Inflammatory macrophage (primary cell): ENCODE measurements at places on chromosomes 7 and 10.
A peak's percentile ranks its signal among the peaks of the same experiment; 100 is the strongest.

GRCh38 chr7:41698726-41699125, 4.2 kb downstream of the INHBA start:
- no peak for DNase-seq

GRCh38 chr10:132915411-132915810, 27.0 kb downstream of the CFAP46 start:
- no peak for DNase-seq

- no peak for DNase-seq
Observed at GRCh38 chr10:17066807-17067206, 62.8 kb downstream of the CUBN start.

- no peak for DNase-seq
Observed at GRCh38 chr7:148436571-148436970, 154.0 kb upstream of the C7orf33 start.

DNA sequence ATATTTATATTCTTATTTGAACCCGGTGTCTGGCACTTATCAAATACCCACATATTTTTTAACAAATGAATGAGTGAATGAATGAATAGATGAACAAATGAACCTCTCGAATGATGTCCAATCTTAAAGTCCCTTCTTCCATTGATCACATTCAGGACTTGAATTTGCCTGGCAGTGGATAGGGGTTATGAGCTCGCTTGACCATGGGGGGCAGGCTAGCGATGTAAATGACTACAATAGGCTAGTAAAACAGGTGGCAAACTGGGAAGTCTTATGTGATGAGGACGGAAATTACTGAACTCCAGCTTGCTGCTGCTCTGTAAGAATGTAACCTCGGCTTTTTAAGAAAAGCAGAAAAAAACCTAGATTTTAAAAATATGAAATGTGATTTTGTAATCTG, 247.7 kb upstream of the DKK1 start:
- DNase-seq: no peak

- no peak for DNase-seq
Observed at GRCh38 chr7:113918946-113919345, at the start of gene PPP1R3A. PPP1R3A (minus strand) TSS chr7:113919009; CDS start chr7:113918996, 13 bp downstream.

DNA sequence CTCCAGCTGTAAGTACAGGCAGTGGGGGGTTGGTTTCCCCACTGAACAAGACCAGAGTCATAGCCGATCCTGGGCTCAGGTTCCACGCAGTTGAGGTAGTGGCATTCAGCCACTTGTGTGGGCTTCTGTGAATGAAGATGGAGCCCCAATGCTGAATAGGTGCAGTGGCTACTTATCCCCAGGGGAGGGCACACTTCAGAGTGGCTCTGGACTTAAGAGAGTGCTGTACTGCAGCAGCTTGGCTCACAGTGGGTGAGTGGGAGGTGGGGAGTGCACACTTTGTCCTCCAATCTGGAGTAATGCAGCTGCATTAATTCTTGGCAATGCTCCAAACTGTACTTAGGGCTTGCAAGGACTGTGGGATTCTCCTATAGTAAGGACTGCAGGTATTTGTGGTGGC, 81.9 kb downstream of the BUB3 start:
- DNase-seq: peak; percentile 21

- DNase-seq: no peak
Observed at GRCh38 chr7:32381024-32381601, 109.1 kb downstream of the LSM5 start.

DNA sequence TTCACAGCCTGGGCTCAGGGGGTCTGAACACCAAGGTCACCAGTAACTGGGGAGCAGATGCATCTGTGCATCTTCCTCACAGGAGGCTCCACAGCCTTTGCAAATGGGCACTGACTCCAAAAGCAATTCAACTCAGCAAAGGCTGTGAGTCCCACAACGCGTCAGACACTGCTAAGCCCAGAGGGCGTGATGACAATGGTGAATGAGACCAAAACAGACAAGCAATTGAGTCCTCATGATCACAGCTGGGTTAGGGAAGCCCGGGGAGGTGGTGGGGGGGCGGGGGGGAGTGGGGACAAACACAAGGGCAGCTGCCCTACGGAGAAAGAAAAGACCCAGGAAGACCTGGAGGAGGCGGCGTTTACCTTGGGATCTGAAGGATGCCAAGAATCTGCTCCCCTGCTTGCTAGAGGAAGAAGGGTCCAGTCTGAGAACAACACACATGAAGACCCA, 61.6 kb upstream of the RNF32 start:
- DNase-seq: no peak

- peak; percentile 66 for DNase-seq
Observed at GRCh38 chr7:31883761-31884164, 186.4 kb downstream of the PDE1C start.

- DNase-seq: no peak
Observed at GRCh38 chr10:72691470-72691862, 477 bp upstream of the MCU start.

GRCh38 chr7:2698581-2699288, 10.7 kb downstream of the AMZ1 start:
- DNase-seq: peak; percentile 28

DNA sequence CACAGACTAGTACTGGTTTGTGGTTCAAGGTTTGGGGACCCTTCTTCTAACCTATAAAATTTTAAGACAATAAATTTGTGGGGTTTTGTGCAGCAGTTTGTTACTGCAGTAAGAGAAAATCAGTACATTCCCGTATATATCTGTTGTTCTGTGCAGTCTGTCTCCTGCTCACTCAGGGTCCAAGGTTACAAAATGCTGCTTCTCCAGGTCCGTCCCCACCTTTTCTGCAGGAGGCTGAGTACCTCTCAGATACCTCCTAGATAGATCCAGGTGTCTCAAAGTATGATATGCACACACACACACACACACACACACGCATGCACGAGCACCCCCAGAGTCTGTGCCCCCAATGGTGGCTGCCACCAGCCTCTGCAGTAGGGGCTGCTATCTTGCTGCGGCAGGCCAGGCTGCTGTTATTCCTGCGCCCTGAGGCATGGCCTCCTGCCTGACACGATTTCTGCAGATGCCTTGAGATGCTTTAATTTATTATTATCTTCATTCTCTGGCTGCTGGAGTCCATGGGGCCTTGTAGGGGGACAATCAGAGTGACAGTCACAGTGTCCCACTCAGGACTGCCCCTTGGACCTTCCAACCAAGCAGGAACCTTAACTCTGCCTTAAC, 25.2 kb upstream of the ASL start:
- no peak for DNase-seq

DNA sequence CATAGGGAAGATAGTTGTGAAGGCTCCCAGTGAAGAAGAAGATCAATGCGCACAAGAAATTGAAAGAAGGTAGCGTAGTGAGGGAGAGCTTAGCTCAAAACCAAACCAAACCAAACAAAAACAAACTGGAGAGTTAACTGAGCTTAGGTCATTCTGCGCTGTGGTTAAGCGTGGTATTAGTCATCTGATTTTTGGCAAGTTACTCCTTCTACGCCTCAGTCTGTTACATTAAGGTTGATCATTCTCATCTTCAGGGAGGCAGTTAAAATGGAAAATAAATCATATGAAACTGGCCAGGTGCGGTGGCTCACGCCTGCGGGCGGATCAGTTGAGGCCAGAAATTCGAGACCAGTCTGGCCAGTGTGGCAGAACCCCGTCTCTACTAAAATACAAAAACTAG, 259.7 kb downstream of the EXOC4 start:
- DNase-seq: no peak

DNA sequence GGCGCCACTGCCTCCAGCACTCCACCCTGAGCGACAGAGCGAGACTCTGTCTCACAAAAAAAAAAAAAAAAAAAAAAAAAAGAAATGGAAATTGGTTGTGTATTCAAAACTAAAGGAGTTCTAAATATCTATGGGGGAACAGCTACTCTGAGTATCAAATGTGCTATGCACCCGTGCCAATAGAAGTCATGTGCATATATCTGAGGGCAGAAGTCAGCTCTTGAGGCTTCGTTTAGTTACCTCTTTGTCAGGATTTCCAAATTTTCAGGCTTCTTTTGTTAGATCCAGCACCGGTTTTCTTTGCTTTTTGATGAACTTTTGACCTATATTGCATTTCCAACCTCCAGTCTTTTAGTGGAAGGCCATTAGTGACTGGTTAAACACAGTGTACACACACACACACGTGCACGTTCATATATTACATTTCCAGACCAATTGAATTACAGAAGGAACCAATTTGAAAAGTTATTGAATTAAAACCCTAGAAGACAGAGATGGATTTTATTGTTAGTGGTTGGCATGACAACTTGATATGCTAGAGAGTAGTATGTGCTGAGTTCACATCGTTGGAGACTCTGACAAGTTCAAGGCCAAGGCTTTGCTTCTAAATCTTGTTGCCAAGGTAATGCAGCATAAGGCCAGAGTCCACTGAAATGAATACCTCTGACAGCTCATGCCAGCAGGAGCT, 33.1 kb upstream of the ADD3 start:
- DNase-seq: no peak

DNA sequence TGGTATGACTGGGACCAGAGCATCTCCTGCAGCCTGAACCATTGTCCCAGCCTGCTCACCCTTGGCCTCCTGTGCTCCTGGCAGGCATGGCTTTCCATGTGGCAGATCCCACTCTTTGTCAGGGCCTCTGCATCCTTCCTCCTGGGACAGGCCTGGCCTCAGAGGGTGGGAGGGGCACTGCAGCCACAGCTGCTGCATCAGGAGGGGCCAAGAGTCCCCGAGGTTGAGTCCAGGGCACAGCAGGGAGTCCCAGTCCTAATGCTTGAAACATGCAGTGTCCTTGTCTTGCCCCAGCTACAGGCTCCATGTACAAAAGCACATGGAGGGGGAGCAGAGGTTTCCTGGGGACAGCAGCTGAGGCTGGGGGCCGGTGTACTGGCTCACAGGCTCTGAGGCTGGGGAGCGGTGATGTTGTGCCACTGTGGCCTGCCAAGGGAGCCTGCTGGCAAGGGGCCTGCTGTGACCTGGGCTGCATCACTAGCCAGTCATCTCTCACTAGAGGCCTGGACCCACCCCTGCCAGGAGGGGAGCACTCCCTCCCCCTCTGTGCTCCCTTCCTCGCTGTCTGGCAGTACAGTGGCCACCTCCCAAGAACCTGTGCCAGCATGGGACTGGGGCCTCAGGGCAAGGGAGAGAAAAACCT, 144.8 kb downstream of the ZNF248 start:
- no peak for DNase-seq

DNA sequence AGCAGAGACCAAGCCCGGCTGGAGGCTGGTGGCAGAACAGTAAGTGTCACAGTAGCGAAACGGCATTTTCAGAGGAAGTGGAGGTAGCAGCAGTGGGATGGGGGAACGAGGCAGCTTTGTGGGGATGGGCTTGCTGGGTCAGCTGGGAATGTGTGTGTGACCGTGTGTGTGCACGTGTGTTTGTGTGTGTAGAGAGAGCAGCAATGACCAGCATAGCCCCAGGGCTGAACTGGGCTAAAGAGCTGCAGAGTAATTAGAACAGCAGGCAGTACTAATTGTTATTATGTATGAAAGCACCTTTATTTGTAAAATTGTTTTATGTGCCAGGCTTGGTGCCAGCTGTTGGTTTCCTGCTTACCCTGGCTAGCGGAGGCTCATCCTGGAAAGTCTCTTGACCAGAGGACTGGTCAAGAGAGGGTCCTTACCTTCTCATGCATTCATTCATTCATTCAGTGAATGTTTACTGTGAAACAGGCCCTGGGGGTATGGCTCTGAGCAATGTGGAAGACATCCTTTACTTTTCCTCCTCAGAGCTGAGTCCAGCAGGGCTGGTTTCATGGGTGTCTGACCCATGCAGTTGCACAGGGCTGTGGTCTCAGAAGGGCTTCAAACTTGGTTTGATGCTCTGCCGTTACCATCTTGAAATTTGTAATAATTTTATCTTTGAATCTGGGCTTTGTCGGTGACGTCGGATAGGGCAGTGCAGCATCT, 184.6 kb downstream of the SEC23IP start:
- no peak for DNase-seq

GRCh38 chr7:159023746-159024145, 120.9 kb downstream of the VIPR2 start:
- no peak for DNase-seq

DNA sequence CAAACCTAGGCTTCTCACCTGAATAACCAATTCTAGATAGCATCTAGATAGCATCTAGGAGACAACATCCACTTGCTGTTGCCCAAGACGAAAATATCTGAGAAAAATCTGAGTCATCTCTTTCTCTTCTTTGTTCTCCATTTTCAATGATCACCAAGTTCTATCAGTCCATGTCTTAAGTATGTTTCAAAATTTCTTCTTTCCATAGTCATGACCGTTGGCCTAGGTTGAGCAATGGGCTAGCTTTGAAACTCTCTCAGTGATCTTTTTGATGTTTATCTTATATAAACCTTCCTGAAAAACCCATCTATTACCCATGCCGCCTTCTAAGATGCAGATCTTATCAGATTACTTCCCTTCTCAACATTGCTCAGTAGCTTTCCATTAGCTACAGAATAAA, 23.4 kb upstream of the CASD1 start:
- no peak for DNase-seq

DNA sequence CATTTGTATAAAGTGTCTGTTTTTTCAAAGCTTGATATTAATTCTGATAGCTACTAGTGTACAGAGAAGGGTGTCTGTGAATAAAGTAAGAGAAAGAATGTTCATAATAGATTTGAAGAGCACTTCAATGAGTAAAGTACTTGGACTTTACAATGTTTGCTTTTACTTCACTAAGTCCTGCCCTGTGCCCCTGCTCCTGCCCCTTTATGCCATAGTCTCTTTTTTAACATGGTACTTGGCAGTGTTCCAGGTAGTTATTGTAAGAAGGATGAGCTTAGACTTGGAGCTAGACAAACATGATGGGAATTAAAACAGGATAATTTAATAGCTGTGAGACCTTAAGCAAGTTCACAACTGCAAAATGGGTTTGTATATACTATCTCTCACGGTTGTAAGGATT, 41.0 kb downstream of the ZEB1 start:
- DNase-seq: no peak

- DNase-seq: no peak
Observed at GRCh38 chr7:22356010-22356691, 803 bp downstream of the RAPGEF5 start.

DNA sequence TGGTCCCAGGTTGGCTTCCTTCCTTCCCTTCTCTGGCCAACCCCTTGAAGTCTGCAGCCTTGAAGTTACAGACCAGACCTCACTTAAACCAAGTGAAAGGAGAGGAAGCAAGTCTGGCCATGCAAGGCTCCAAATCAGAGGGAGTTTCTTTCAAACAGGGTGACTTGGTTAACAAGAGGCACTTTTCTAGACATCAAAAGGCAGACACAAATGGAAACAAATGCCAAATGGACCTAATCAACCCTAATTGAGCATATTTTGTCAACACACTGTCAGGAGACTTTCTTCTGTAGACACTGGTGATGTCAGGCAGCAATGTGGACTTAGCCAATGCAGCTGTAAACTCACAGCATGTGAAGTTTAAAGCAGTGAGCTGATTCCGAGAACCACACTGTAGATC, 282.7 kb upstream of the FZD8 start:
- DNase-seq: no peak

DNA sequence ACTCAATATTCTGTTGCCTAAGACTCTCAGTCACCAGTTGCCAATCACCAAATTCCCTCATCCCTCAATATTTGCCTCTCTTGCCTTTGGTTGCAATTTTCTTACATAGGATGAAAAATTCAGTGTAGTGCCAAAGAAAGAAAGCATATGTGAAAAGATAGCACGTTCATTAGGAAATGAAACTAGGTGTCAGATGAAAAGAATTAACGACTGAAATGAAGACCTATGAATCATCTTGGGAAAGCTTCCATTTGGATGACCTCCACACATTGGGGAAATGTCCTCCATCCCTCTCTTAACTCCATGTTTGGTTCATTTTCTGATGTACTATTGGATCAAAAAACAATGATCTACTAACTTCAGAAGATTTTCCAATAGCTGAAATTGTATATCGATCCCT, 145.1 kb upstream of the MEOX2 start:
- DNase-seq: no peak

- DNase-seq: no peak
Observed at GRCh38 chr10:121595806-121596688, 2.2 kb downstream of the FGFR2 start.

- DNase-seq: peak; percentile 47
Observed at GRCh38 chr10:92756201-92757065, 66.7 kb downstream of the HHEX start.
